Common myeloid progenitor, CD34-positive (primary cell): ENCODE measurements at places on chromosomes 1 and 21.

DNA sequence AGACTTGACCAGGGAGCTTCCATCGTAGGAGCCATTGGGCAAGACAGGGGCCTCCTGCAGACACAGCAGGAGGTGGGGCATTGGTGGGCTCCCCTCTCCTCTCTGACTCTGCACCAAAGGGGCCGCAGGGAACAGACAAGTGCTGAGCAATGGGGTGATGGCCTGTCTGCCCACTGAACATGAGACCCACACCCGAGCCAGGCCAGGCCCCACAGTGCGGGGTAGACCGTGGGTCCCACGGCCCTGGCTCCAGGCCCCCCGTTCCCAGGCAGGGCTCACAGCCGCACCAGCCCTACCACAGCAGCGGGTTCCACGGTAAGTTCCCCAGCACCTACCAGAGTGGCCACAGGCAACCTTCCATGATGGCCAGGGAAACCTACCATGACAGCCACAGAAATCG is 45.9 kb downstream of the CHD5 start:
- no peak for DNase-seq

GRCh38 chr1:159208175-159208825 is 3.6 kb downstream of the ACKR1 start:
- DNase-seq: no peak

DNA sequence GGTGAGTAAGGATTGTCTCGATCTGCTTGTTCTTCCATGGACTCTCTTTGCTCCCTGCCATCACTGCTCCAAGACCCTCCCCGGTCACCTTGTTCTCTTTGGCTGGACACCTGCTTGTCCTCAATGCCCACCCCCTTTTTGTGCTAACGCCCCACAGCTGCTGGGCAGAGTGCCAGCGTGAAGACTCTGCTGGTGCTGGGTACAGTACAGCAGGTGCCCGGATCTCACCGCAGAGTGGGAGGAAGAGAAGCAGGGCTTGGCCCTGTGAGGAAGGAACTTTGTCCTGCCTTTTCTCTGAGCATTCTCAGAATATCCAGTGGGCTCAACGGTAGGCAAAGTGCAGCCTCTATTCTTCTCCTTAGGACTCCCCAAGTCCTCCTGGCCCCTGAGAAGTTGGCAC is 90.1 kb downstream of the PLXNA2 start:
- no peak for DNase-seq

- DNase-seq: peak; percentile 38
Measured at GRCh38 chr1:184379111-184379752, 7.6 kb upstream of the C1orf21 start.

DNA sequence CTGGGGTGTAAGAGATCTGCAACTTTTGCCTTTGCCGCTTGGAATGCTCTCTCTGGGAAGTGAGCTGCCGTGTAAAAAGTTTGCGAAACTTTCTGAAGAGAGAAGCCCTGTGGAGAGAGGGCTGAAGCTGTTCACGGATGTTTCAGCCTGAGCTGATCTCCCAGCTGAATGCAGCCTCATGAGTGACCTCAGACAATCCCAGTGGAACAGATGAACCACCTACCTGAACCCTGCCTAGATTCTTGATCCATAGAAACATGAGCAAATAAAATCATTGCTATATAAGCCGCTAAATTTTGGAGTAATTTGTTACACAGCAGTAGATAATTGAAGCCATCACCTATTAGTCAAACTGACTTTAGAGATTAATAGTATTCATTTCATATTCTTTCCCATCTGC is 4.4 kb upstream of the ALG6 start:
- DNase-seq: no peak

- no peak for DNase-seq
Measured at GRCh38 chr1:14788080-14788479, 189.6 kb downstream of the KAZN start.

DNA sequence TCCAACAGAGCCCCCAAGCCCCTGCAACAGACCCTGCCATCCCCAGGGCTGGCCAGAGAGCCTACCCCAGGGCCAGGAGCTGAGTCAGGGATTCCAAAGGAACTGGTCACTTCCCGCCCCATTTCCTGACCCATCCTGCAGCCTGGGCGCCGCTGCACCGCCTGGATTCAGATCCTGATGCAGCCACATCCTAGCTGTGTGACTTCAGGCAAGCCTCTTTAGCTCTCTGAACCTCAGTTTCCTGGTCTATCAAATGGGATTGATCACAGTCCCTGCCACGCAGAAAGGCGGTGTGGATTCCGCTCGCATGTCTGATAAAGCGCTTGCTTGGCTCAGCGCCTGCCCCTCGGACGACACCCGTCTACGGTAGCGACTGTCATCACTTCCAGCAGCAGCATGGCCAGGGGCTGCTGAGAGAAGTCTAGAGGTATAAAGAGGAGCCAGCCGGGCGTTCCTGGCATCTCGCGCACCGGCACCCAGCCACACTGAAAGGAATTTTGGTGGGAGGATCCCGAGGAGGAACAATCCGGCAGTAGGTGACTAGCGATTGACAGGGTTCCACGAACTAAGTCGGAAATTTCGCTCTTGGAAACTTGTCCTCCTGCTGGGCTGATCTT is 10.1 kb downstream of the EPHA2 start:
- no peak for DNase-seq
